ENCODE measurements at places on chromosomes 7 and 10.

DNA sequence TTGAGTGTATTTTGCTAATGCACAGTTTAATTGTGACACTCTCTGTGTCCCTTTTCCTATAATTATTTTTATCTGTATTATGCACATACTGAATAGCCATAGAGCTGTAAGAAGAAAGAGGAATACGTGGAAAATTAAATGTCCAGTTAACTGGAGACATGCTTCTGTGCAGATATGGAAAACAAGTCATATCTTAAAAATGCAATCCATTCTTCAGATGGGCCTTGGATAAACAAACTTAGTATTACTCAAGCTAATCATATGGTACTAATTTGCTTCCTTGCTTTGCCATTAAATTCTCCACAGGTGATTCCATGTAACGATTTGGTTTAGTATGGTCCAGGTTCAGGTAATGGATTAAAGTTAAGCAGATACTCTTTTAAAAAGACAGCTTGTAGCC lies 201.2 kb upstream of the CELF2 start:
- no peak for DNase-seq

DNA sequence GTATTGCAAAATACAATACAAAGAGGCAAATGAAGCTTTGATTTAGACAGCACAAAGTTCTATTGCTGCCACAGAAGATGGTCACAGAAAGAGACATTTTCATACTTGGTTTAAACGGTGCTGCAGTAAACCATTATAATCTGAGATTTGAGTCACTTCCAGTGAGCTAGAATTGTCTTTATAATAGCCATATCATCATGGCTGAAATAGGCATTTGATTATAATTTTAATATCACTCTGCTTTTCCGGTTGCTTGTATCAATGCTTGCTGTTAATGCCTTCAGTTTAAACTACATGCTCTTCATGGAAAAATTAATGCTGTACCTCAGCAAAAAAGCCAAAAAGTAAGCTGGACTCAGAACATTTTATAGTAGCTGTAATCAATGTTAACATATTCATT lies 48.5 kb downstream of the CPEB3 start:
- no peak for DNase-seq

GRCh38 chr7:44131173-44132029 lies 8.1 kb upstream of the POLD2 start:
- no peak for DNase-seq

GRCh38 chr7:46685051-46685450 lies 764.0 kb upstream of the IGFBP3 start:
- DNase-seq = no peak

DNA sequence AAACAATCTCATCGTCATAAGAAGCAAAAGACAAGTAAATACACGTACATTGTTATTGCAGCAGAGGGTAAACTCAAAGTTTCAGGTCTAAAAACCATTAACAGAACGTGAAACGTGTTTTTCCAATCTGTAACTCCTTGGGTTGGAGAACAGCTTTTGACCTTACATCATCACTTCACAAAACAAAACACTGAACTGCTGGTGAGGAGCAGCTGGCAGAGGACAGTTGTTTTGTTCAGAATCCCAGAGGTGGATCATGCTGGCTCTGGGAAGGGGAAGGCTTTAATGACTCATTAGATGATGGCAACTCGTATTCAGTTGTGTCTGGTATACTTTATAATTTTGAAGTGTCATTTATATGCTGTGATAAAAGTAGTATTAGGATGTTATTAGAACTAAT lies 923.0 kb upstream of the CELF2 start:
- no peak for DNase-seq

DNA sequence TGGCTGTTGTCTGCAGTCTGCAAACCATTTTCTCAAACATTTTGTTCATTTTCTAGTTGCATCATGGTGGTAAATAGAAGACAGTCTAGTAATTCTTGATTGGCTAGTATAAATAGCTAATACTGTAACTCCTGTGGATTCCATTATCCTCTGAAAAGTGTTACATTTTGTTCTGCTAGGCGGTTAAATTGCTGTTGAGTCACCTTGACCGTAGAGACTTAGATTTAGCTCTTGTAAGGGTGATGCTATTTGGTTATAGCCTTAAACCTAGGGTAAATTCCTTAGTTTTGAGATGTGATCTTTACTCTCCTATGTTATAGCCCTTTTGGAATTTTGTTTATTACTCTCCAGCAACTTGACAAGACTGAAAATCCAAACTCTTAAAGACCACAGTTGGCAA lies 58.8 kb downstream of the SHOC2 start:
- no peak for DNase-seq

DNA sequence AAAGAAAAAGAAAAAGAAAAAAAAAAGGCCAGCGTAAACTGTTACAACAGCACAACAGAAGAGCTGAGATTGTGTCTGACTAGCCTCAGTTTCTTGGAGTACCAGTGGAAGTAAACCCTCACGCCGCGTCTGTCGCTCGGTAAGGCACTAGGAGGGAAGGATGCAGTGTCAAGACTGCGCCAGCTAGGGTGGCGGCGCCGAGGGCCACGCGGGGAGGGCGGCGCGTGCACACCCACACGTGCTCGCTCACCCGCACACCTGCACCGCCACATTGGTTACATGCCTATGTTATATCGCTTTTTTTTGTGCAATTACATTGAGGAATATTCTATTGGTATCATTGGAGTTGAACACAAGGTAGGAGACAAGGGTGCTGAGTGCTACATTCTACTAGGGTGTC lies 48.2 kb downstream of the CLEC2L start:
- DNase-seq = no peak

DNA sequence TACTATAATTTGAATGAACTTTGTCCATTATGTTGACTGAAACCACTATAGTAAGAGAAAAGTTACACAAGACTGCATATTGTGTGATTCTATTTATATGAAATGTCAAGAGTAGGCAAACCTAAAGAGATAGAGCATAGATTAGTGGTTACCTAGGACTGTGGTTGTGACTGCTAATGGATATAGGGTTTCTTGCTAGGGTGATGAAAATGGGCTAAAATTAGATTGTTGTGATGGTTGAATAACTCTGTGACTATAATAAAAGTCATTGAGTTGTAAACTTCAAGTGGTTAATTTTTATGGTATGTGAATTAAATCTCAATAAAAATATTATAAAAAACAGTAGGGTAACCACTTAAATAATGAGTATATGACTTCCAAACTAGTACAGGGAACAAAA lies 142.9 kb upstream of the AHR start:
- no peak for DNase-seq

- no peak for DNase-seq
Observed at GRCh38 chr10:13091801-13092200, 8.2 kb upstream of the OPTN start.

- DNase-seq = no peak
Observed at GRCh38 chr10:6298428-6298827, 95.7 kb downstream of the PFKFB3 start.

DNA sequence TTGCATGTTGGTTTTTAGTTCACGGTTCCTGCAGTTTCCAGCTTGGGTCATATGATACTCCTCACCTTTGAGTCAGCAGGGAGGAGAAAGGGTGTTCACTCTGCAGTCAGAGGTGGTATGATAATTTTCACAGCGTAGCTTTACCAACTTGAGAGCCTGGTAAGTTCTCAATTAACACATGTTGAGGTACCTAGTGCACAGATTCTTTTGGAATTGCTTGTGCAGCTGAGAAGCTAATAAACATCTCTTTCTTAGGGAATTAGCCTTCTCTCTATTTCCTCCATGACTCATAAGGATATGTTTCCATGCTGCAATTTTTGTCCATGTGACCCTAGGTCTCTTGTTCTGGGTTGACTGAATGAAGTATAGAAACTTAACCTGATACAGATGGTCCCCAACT lies 166.6 kb downstream of the KIF20B start:
- DNase-seq = no peak

DNA sequence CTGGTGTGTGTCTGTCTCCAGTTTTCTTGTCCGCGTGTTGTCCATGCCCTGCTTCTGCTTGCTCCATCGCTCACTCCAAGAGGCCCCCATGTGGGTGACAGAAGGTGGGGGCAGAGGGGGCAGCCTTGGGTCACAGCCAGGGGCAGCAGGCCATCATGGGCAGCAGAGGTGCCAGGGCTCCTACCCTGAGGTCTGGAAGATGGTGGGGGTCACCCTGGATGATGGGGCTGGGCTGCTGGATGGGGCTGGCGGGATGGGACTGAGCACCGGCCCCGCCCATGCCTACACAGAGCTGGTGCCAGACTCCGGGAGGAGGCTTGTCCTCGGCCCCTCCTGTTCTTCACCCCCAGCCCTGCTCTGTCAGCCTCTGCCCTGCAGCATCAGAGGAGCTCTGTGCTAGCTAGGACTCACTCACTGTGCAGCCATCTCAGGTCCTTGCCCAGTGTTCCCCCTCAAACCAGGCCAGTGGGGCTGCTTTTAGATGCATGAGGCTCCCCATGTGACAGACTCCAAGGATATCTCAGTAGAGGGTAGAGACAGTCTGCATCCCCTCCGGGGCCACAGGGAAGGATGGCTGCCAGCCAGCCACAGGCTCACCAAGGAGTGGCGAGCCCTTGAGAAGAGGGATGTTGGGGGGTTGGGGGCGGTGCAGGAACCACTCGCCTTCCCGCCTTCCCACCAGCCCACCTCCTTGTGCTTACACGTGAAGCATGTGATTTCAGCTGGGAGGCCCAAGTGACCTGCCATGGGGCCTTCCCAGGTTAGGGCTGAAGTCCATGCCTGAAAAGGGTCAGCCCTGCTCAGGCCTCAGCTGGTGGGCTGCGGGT lies 35.5 kb upstream of the PPIF start:
- DNase-seq = no peak

All from tibial artery (tissue), 4 donors.